A549 treated with CORT108297 at 1 μM for 4 hours (cell line): ENCODE measurements at places on chromosomes 2 and 18. TPM values are rescaled to one million over a fixed set of nuclear protein-coding genes. Genes with fewer than 3 reads are reported as not detected.

TBR1 gene
- total RNA-seq = 0.01 to 0.07 TPM (median 0.05 TPM) in 4 of 5 replicates, not detected in the other

RAPGEF4 gene
- 0.14 to 0.54 TPM (median 0.20 TPM) in 5 replicates for total RNA-seq

NCKAP5 gene
- 0.80 to 1.2 TPM (median 0.93 TPM) in 5 replicates for total RNA-seq

STON1 gene
- total RNA-seq = 0.35 to 0.49 TPM (median 0.42 TPM) in 5 replicates

ARHGAP25 gene
- total RNA-seq = 0.12 to 0.36 TPM (median 0.19 TPM) in 5 replicates

IL36G gene
- total RNA-seq = not detected in 5 replicates

GPR45 gene
- total RNA-seq = not detected in 5 replicates

GBX2 gene
- total RNA-seq = 2.1 to 3.1 TPM (median 2.9 TPM) in 5 replicates

COL3A1 gene
- total RNA-seq = 0.10 to 0.27 TPM (median 0.26 TPM) in 5 replicates

SLC35F6 gene
- total RNA-seq = 34.5 to 41.0 TPM (median 35.9 TPM) in 5 replicates

KLHL14 gene
- total RNA-seq = not detected in 5 replicates

EPG5 gene
- 4.0 to 4.8 TPM (median 4.4 TPM) in 5 replicates for total RNA-seq

MBP gene
- 20.7 to 29.7 TPM (median 23.3 TPM) in 5 replicates for total RNA-seq

UGT1A5 gene
- total RNA-seq = not detected in 5 replicates

CMPK2 gene
- total RNA-seq = 0.87 to 1.2 TPM (median 1.1 TPM) in 5 replicates

SPDYA gene
- 0.10 to 0.32 TPM (median 0.17 TPM) in 5 replicates for total RNA-seq

TUBB8B gene
- 0.07 TPM in 1 of 5 replicates, not detected in the others for total RNA-seq

RGPD3 gene
- 0.12 to 0.20 TPM (median 0.16 TPM) in 5 replicates for total RNA-seq

RBBP8 gene
- 21.4 to 29.9 TPM (median 22.9 TPM) in 5 replicates for total RNA-seq

NOP58 gene
- total RNA-seq = 112 to 158 TPM (median 120 TPM) in 5 replicates

MPV17 gene
- 78.0 to 104 TPM (median 89.6 TPM) in 5 replicates for total RNA-seq

IFT172 gene
- 7.8 to 9.5 TPM (median 9.3 TPM) in 5 replicates for total RNA-seq

CPO gene
- total RNA-seq = 0.09 to 0.15 TPM (median 0.12 TPM) in 3 of 5 replicates, not detected in the others

GALNT3 gene
- 0.04 to 0.05 TPM in 2 of 5 replicates, not detected in the others for total RNA-seq

TTC27 gene
- total RNA-seq = 22.6 to 30.7 TPM (median 23.7 TPM) in 5 replicates

WDR33 gene
- total RNA-seq = 18.4 to 26.3 TPM (median 23.1 TPM) in 5 replicates

MAT2A gene
- total RNA-seq = 461 to 486 TPM (median 479 TPM) in 5 replicates

CNTNAP5 gene
- total RNA-seq = not detected in 5 replicates

SOX11 gene
- total RNA-seq = not detected in 5 replicates

IL1F10 gene
- total RNA-seq = not detected in 5 replicates

IL36B gene
- 0.09 to 0.19 TPM in 2 of 5 replicates, not detected in the others for total RNA-seq

TRAPPC8 gene
- 11.3 to 18.7 TPM (median 12.1 TPM) in 5 replicates for total RNA-seq

ALPG gene
- total RNA-seq = 0.12 to 0.22 TPM (median 0.16 TPM) in 5 replicates

COQ10B gene
- 17.0 to 21.5 TPM (median 19.2 TPM) in 5 replicates for total RNA-seq

SERPINB4 gene
- total RNA-seq = 0.14 to 0.25 TPM (median 0.19 TPM) in 5 replicates

TEKT4 gene
- total RNA-seq = not detected in 5 replicates

SP3 gene
- 33.8 to 49.5 TPM (median 38.3 TPM) in 5 replicates for total RNA-seq

CABLES1 gene
- 12.1 to 12.8 TPM (median 12.6 TPM) in 5 replicates for total RNA-seq

SP9 gene
- total RNA-seq = 2.0 to 3.2 TPM (median 2.8 TPM) in 5 replicates

INPP5D gene
- 0.29 to 0.60 TPM (median 0.45 TPM) in 5 replicates for total RNA-seq

MC2R gene
- not detected in 5 replicates for total RNA-seq

BUB1 gene
- total RNA-seq = 37.4 to 50.0 TPM (median 43.9 TPM) in 5 replicates

HOXD13 gene
- total RNA-seq = 0.16 to 0.27 TPM (median 0.23 TPM) in 5 replicates

MATN3 gene
- total RNA-seq = 9.1 to 16.9 TPM (median 14.0 TPM) in 5 replicates

EPHA4 gene
- 0.49 to 1.1 TPM (median 0.72 TPM) in 5 replicates for total RNA-seq

CROCC2 gene
- not detected in 5 replicates for total RNA-seq

RUFY4 gene
- not detected in 5 replicates for total RNA-seq

GGCX gene
- 36.1 to 46.7 TPM (median 44.7 TPM) in 5 replicates for total RNA-seq

LCT gene
- 0.03 to 0.06 TPM (median 0.03 TPM) in 4 of 5 replicates, not detected in the other for total RNA-seq

ERFE gene
- 5.1 to 10.4 TPM (median 7.6 TPM) in 5 replicates for total RNA-seq

CCDC138 gene
- total RNA-seq = 6.6 to 8.8 TPM (median 8.1 TPM) in 5 replicates

POTEJ gene
- total RNA-seq = not detected in 5 replicates

PDE11A gene
- 0.21 to 0.71 TPM (median 0.50 TPM) in 5 replicates for total RNA-seq

ADCYAP1 gene
- not detected in 5 replicates for total RNA-seq
